ENCODE measurements at places on chromosomes 4 and X. TPM values are rescaled to one million over a fixed set of nuclear protein-coding genes. Genes with fewer than 3 reads are reported as not detected.

DNA sequence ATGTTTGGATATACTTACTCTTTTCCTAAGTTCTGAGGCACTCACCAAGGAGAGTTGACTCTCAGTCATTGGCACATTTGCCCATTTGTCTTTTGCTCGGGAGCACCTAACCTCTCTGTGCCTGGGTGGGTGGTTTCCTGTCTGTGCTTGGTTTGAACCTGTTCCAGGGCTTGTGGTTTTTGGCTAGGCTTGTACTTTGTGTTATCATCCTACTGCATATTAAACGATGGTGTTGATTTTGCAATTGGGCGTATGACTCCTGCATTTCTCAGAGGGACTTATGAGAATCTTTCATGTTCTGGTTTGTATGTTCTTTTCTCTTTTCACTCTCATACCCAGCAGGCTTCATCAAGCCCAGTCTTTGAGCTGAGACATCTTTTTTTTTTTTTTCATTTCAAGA lies 161.7 kb downstream of the BTC start:
- peak; percentile 35 for DNase-seq

- no peak for DNase-seq
Measured at GRCh38 chrX:79268788-79269187, 98.3 kb downstream of the ITM2A start.

The LRIT3 gene
- total RNA-seq: 0.20 TPM

The TNIP3 gene
- total RNA-seq: 3.2 TPM

DNA sequence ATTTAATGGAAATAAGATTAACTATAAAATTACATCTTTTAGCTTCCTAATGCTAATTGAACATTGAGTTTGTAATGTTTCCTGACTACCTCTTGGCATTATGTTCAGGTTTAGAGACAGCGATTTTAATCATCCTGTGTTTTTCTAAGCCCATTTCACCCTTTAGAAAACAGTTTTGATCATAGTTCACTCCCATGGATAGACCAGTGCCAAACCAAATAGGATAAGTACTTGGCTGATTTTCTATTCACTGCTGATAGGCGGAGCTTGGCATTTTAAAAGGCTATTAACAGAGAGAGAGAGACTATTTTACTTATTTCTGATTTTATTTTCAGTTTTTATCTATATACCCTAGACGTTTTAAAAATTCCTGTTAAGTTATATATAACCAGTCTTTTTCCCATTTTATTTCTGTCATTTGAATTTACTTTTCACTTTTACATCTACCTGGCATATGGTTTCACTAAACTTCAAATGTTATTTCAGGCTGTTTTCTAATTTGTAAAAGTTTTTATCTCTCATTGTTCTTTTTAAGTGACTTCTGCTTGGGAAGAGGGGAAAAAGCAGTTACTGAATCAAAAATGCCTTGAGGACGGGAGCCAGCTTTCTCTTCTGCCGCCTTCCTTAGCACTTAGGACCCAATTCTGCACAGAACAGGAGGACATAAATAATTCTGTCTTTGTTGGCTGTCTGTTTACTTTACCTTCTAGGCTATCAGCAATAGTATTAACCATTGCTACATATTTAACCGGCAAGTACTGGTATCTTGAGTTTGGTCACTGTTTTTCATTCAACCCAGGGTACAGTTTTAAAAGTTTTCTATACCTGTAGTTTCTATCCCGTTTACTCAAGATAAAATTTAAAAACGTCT lies 46.4 kb downstream of the SGMS2 start:
- no peak for DNase-seq

DNA sequence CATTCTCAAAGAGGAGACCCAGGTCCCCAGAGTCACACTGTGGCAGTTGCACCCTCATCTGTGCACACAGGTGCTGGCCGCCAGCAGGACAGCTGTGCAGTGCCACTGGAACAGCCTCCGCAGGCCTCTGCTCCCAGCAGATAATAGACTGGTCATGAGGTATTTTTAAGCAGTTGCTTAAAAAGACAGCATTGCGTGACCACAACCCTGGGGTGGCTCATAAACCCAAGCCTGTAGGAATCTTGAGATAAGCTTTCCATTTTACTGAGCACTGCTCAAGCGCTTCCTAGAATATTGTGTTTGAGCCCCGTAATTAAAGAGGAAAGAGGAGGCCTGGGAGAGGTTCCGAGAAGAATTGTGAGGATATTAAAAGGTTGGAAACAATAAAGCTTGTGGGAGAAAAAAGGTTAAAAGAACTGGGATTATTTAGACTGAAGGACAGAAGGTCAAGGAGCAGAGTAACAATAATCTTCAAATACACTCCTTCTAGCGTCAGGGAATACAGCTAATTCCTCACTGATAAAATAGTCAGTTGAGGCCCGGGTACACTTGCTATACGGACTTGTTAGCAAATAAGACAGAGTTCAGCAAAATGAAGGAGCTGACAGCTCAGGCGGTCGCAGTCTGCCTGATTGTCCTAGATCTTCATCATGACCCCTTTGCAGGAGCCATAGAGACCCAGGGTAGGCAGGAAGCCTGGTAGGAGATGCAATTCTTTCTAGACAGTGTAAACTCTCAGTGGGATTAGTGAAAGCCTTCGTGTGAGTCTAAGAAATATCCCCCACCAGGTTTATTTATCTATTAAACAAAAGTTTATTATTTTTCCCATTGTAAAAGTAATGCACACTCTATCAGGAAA lies 86.2 kb upstream of the KIT start:
- DNase-seq: no peak

GRCh38 chrX:108163333-108164082 lies 71.9 kb downstream of the ATG4A start:
- no peak for DNase-seq

GRCh38 chr4:10664408-10664807 lies 20.2 kb downstream of the CLNK start:
- no peak for DNase-seq

GRCh38 chrX:44042116-44042515 lies 68.9 kb upstream of the NDP start:
- no peak for DNase-seq

All from activated naive CD4-positive, alpha-beta T cell treated with anti-CD3 and anti-CD28 coated beads, Interleukin-2, amount 50 U/mL, for 72 hours (primary cell).